ENCODE measurements at places on chromosomes 16 and 17.
A peak's percentile ranks its signal among the peaks of the same experiment; 100 is the strongest.

DNA sequence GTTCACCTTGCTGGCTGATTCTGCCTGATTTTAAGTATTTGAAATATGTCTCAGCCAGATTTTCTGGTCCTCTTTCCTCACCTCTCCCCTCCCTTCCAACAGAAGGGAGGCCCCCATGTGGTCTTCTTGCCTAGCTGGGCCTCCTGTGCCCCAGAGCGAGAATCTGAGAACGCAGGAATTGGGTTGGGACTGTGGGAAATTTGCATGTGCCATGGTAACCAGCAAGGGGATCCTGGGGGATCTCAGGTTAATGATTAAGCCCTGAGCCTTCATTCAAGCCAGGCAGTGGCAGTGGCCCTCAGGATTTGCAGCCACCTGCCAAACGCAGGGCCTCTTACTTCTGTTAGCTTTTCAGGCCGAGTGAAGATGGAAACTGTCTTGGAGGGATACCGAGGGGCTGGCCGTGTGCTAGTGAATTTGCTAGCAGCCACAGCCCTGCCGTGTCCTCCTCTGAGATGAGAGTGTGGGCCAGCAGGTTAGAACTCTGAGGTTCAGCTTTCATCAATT lies 40.2 kb downstream of the KSR1 start:
- no peak for DNase-seq

- no peak for DNase-seq
These were observed 35.7 kb upstream of the GNA13 start for GRCh38 chr17:65092262-65092661.

DNA sequence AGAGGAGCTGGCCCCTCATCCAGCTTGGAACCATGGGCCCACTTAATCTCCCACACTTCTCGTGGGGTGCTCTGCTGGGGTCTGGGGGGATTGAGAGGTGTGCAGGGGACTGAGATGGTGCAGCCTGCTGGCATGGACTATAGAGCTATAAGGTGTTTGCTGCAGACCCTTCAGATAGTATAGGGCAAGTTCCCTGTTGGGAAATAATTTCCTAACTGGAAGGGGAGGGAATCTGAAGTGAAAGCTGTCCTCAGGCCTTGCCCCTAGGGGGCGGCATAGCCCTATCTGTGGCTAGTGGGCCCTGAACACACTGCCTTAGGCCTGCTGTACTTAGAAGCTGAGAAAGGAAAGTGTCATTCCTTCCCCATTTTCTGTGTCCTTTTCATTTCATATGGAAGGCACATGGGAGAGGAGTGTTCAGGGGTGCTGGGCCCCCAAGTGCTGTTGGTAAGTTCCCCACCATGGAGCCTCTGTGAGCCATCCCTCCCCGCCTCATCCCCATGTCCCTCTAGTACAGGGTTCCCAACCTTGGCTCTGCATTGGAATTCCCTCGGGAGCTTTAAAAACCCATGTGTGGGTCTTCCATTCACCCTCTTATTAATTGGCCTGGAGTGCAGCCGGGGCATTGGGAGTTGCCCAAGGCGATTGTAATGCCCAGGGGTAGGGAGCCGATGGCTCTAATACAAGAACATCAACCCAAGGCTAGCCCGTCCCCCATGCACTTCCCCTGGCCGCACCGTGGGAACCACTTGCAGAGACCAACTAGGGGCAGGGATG lies 19.7 kb downstream of the GOSR2 start:
- peak; percentile 82 for DNase-seq

DNA sequence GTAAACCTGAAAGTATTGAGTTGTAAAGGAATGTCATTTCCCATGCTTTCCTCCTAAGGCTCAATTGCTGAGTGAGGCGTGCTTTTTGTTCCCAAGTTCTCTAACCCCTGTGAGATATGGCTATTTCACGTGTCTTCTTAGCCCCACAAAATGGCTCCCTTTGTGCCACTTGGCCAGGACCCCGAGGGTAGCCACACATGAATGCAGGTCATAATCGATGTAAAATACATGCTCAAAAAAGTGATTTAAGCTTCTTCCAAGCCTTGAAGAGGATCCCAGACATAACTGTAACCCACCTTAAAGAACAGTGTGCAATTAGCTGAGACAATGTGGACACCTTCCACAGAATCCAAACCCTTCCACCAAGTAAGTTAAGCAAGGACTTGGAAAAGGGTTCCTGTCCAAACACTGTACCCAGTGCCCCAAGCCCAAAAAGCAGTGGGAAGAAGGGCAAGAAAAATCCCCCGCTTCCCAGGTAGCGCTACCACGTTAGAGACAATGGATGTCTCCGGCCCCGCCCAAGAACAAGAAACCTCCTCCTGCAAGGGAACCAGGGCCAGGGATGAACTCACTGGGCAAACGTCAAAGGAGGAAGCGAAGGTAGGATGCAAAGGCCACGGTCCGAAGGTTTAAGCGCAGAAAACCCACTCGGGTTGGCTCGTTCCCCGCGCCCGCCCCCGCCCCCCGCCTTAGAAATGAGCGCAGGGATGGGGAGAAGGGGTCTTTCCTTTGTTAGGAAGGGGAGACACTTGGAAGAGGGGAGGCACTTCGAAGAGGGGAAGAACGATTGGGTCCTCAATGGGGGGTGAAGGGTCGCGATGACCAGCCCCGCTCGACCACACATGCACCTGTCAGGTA lies 1.2 kb downstream of the JPT1 start:
- no peak for DNase-seq

GRCh38 chr17:17870247-17870646 lies 33.5 kb upstream of the SREBF1 start:
- DNase-seq = no peak

GRCh38 chr16:80851831-80852230 lies 47.4 kb upstream of the CDYL2 start:
- no peak for DNase-seq

- DNase-seq = no peak
These were observed 223.6 kb downstream of the XYLT1 start for GRCh38 chr16:17246974-17247732.

- no peak for DNase-seq
These were observed 6.6 kb downstream of the ST3GAL2 start for GRCh38 chr16:70432356-70432722.

DNA sequence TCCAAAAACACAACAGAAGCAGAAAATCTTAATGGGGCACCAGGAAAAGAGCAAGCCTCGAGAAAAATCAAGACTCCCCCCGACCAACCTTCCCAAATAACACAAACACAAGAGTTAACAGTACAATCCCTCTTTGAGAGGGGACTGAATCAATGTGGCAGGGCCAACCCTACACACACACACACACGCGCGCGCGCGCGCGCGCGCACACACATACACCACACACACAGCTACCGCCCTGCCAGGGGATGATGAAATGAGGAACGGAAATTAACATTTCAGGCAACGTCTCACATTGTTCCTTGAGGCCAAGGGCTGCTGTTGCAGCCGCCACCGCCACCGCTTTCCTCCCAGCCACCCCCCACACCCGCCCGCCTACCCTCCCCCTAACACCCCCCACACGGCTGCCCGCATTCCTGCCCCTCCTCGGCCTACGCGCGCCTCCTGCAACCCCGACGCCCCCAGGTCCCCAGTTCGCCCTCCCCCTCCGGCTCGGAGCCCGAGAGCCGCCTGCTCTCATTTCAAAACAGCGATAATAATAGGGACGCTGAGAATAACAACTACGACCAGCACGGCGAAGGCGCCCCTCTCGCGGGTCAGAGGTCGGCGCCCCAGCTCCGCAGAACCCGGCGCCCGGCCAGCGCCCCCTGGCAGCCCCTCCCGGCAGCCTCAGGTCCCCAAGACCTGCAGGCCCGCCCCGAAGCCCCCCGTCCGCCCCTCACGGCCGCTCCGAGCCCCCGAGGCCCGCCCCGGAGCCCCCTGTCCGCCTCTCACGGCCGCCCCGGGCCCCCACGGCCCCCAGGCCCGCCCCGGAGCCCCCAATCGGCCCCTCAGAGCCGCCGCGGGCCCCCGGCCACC lies 1.1 kb downstream of the ANKRD11 start:
- DNase-seq = peak; percentile 84

GRCh38 chr16:89523680-89524344 lies 15.6 kb downstream of the SPG7 start:
- DNase-seq = no peak

GRCh38 chr17:65314212-65314611 lies 177.0 kb downstream of the RGS9 start:
- DNase-seq = no peak

- DNase-seq = no peak
These were observed 290.1 kb downstream of the MAP2K4 start for GRCh38 chr17:12310811-12311210.

DNA sequence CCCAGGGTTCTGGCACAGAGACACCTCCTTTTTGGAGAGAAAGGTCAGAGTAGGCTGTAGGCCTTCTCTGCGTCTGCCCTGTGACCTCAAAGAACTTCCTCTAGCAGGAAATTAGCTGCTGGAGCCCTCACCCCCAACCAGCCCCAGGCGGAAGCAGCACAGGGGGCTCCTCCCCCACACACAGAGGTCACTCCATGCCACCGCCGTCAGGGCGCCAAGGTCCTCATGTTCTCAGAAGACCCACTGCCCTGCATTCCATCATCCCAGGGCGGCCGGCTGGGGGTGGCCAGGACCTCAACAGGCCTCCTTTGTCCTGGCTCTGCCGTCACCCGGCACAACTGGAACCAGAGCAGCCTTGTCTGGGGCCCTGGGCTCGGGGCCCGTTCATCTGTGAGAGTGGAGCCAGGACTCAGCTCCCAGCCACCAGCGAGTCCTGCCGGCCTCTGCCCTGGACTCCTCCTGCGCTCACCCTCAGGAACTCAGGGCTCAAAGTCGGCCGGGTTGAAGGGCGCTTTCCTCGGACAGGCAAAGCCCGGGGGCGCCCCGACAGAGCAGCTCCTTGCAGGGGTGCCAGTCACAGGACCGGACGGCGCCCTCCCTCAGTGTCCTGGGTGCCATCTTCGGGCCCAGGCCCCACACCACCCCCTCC lies 1.2 kb downstream of the TMC6 start:
- peak; percentile 84 for DNase-seq

DNA sequence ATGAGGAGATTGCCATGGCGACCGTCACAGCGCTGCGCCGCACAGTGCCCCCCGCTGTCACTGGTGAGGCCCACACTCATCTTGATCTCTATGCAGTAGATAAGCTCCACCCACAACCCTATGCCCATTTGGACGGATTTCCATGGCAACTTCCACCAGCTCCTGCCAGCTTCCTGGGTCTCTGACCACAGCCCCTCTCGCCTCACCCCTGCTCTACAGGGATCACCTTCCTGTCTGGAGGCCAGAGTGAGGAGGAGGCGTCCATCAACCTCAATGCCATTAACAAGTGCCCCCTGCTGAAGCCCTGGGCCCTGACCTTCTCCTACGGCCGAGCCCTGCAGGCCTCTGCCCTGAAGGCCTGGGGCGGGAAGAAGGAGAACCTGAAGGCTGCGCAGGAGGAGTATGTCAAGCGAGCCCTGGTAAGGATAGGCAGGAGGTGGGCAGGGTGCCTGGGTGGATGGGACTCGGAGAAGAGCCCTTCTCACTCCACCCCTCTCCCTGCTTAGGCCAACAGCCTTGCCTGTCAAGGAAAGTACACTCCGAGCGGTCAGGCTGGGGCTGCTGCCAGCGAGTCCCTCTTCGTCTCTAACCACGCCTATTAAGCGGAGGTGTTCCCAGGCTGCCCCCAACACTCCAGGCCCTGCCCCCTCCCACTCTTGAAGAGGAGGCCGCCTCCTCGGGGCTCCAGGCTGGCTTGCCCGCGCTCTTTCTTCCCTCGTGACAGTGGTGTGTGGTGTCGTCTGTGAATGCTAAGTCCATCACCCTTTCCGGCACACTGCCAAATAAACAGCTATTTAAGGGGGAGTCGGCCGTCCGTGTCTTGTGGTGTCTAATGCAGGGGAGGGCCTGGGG lies 4.3 kb downstream of the ALDOA start:
- peak; percentile 59 for DNase-seq

DNA sequence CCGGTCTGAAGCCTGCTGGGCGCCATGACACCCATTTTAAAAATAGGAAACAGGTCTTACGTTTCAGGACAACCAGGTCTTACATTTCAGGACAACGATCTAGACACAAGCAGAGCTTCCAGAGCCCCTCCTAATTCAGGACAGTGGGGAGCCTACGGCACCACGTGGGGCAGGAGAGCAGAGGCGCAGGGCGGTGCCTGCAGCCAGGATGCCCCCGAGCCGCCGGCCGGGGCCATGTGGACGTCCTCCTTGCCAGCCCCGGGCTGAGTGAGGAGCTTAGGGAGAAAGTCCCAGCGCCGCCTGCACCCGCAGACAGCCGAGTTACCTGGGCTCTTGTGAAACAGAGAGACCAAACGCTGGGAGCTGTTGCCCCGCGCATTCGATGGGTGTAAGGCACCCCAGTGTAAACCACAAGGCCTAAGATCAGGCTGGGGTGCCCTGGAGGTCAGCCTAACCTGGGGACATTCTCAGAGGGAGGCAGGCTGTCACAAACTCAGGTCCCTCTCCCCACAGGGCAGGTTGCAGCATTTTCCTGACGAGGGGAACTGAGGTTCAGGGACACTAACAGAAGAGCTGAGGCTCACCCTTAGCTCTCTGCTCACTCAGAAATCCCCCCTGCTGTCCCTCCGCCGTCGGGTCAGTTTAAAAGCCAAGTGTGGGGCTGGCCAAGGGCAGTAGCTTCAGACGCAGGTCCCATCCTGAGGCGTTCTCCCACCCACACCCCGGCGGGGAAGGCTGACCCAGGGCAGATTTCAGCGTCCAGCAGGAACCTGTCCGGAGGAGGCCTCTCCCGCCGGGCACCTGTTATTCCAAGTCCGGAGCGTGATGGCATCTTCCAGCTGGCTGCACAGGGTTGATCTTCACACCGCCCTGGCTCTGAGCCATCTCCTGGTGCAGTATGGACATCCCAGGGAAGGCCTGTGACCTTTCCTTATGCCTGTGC lies 1.8 kb upstream of the NOTUM start:
- DNase-seq = no peak

DNA sequence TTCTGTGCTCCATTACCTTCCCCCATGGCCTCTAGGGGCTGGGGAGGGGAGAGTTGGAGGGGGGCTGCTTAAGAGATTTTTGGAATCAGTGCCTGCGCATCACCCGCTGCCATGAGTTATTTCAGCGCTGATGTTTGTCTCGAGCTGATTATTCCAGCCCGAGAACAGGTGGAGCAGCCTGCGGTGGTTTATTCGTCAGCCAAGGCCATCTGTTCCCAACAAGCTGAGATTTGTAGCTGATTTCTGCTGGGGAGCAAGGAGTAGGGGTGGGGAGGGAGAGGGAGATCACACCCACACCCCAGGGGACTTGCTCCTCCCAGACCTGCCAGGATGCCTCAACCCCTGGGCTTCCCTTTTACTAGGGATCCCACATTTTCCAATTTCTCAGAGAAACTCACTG lies 23.1 kb downstream of the PIPOX start:
- no peak for DNase-seq

- DNase-seq = no peak
These were observed 1.5 kb downstream of the MINK1 start for GRCh38 chr17:4834681-4835020.

- DNase-seq = peak; percentile 48
These were observed 6.1 kb downstream of the CAMKK1 start for GRCh38 chr17:3886776-3887175.
